ENCODE measurements at places on chromosomes 6 and 20.

- no peaks in the 10 kb centered on the region for H3K27me3 ChIP-seq
- H3K4me3 ChIP-seq: no peak overlapping the region
- no peak overlapping the region for H3K27ac ChIP-seq
- no peaks in the 10 kb centered on the region for H3K4me1 ChIP-seq
These were observed 185.2 kb downstream of the REV3L start for GRCh38 chr6:111297776-111298175.

DNA sequence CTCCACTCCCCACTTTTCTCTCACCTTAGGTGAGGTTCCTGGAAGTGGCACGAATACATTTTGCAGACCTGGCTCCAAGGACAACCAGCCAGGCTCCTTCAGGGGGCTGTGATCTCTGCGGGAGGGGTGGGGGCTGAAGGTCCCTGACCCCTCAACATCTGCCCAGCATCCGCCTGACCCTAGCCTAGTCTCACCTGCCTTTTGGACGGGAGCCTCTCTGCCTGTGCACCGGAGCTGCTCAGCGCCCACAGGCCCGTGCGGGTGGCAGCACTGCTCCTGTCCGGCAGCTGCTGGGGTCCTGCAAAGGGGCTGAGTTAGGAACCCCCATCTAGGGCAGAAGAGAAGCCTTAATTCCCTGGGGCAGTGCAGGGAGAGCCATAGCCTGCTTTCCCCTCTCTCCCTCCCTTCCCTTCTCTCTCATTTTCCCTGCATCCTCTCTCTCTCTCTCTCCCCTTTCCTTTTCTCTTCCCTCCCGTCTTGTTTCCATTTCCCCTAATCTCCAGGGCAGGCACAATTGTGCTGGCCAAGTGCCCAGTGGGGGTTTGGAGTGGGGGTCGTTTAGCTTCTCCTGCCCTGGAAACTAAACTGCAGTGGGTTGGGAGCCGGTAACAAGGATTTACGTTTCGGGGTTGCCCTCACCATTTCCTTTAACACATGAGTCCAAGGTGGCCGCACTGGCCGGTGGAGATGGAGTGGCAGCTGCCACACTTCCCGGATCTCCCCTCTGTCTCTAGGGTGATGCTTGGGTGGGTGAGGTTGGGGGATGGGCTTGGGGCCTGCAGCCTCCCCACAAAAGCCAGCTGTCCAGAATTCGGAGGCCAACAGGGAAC lies 54.1 kb downstream of the CTCFL start:
- no peaks in the 10 kb centered on the region for H3K27me3 ChIP-seq
- DNase-seq: no peak
- H3K4me1 ChIP-seq: peaks cover 44% of the 10 kb centered on the region
- no peak overlapping the region for H3K27ac ChIP-seq
- H3K4me3 ChIP-seq: no peak overlapping the region

- no peak overlapping the region for H3K4me3 ChIP-seq
- H3K36me3 ChIP-seq: no peaks in the 10 kb centered on the region
- DNase-seq: no peak
- H3K27ac ChIP-seq: no peak overlapping the region
- no peaks in the 10 kb centered on the region for H3K4me1 ChIP-seq
These were observed 7.7 kb upstream of the CAP2 start for GRCh38 chr6:17385660-17386059.

- no peak overlapping the region for H3K27ac ChIP-seq
- H3K4me3 ChIP-seq: no peak overlapping the region
- H3K4me1 ChIP-seq: no peaks in the 10 kb centered on the region
- DNase-seq: no peak
These were observed 17.8 kb upstream of the AAR2 start for GRCh38 chr20:36218380-36219064.

DNA sequence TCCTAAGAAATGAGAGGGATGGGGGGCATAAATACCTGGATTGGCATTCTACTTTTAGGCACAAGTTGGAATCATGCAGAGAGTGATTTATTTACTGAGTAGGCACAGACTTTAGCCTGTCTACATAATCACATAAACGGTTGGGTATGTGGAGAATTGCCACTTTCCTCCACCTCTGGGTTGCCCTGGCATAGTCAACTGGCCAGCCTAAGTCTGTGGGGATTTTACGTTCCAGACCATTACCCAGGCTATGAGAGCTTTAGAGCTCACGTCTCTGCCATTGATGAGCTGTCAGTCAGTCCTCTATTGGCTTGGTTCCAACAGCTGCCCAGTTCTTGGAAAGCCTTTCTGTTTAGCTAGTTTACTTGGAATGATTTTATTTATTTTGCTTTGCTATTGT lies 5.0 kb upstream of the BHLHE23 start:
- H3K27ac ChIP-seq: no peak overlapping the region
- DNase-seq: no peak
- H3K4me1 ChIP-seq: peaks cover 37% of the 10 kb centered on the region
- no peak overlapping the region for H3K4me3 ChIP-seq
- peaks cover 46% of the 10 kb centered on the region for H3K27me3 ChIP-seq

- DNase-seq: no peak
- no peaks in the 10 kb centered on the region for H3K4me1 ChIP-seq
- no peak overlapping the region for H3K27ac ChIP-seq
- H3K27me3 ChIP-seq: no peaks in the 10 kb centered on the region
- no peak overlapping the region for H3K4me3 ChIP-seq
- H3K36me3 ChIP-seq: no peaks in the 10 kb centered on the region
These were observed 444.0 kb upstream of the SLC35B3 start for GRCh38 chr6:8879334-8879733.

GRCh38 chr6:105985816-105986632 lies 100.1 kb upstream of the PRDM1 start:
- peaks cover 88% of the 10 kb centered on the region for H3K27me3 ChIP-seq
- peaks cover 18% of the 10 kb centered on the region for H3K4me1 ChIP-seq
- no peak overlapping the region for H3K27ac ChIP-seq
- DNase-seq: no peak
- no peaks in the 10 kb centered on the region for H3K36me3 ChIP-seq

- H3K4me1 ChIP-seq: peaks cover 38% of the 10 kb centered on the region
- H3K27me3 ChIP-seq: no peaks in the 10 kb centered on the region
- peak; percentile 76 for DNase-seq
These were observed 55.9 kb downstream of the ATXN1 start for GRCh38 chr6:16705081-16705993.

DNA sequence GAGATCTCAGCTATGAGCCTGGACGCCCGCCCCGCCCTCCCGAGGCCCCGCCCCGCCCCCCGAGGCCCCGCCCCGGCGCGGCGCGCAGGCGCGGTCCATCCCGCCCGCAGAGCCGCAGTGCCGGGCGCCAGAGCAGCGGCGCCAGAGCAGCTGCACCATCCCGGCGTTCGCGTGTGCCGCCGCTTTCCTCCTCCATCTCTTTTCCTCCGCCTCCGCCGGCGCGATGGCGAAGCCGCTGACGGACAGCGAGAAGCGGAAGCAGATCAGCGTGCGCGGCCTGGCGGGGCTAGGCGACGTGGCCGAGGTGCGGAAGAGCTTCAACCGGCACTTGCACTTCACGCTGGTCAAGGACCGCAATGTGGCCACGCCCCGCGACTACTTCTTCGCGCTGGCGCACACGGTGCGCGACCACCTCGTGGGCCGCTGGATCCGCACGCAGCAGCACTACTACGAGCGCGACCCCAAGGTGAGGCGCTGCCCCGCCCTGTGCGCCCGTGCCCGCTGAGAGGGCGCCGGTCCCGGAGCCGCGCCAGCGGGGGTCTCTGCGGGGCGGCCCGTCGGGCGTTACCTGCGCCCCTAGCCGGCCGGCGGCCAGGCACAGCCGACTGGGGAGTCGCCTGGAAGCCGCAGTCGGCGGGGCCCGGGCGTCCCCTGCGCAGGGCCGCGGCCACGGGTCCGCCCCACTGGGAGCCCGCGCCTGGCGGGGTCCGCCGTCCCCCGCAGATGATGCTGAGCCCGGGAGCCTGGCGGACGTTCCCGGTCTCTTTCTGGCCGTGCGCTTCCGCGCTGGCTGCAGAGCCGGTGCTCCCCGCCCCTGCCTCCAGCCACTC lies at the start of gene PYGB:
TSS of gene PYGB (plus strand) at position 130 of the 830 bp plus-strand sequence. CDS start at position 224, 94 bp downstream.
- H3K27ac ChIP-seq: no peak within 1 kb of the TSS
- DNase-seq: peak; percentile 74
- H3K4me3 ChIP-seq: peak within 1 kb of the TSS; percentile 84
- H3K36me3 ChIP-seq: peaks cover 9% of the 10 kb centered on the region
- no peaks in the 10 kb centered on the region for H3K27me3 ChIP-seq
- H3K4me1 ChIP-seq: no peaks in the 10 kb centered on the region

DNA sequence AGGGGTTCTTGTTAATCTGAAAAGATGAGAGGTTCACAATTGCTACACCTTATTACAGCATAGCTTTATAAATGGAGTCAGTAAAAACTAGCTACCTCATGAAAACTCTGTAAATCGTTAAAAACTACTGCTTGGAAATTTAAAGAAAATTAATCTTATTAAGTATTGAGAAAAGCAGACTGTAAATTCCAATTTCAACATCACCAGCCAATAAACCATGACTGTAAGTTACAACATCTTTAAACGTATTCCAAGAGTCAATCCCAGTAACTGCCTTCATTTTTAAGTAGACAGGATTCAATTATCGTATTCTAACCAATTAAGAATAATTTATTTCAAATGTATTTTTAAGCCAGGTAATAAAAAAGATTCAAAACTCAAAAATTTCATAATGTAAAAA lies 70.3 kb downstream of the ATG5 start:
- H3K27ac ChIP-seq: no peak overlapping the region
- no peak for DNase-seq
- no peaks in the 10 kb centered on the region for H3K4me1 ChIP-seq
- H3K36me3 ChIP-seq: no peaks in the 10 kb centered on the region
- no peak overlapping the region for H3K4me3 ChIP-seq

DNA sequence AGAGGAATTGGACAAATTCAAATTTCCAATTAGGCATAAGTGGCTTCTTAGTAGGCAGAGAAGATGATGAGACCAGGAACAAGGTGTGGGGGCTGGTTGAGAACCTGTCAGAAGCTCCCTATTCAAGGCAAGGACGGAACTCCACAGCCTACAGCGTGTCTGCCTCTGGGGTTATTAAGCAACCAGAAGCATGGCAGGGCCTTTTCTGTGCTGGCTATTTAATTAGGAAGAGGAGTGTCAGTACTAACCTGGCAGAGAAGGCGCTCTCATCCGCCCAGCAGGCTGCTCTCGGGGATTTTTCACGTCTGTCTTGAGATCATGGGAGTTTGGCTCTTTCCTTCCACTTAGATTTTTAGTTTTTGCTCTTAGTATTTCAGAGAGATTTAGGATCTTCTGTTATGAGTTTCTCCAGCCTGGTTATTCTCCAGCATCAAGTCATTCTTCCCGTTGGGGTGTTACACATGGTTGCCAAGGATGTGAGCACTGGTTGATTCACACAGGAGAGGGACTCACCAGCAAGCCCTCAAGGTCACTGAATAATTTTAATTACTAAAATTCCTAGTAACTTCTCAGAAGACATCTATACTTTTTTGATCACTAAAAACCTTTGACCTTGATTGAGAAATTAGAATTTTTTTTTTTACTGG lies 23.9 kb downstream of the ADTRP start:
- no peaks in the 10 kb centered on the region for H3K27me3 ChIP-seq
- H3K27ac ChIP-seq: no peak overlapping the region
- no peaks in the 10 kb centered on the region for H3K4me1 ChIP-seq
- DNase-seq: no peak
- no peak overlapping the region for H3K4me3 ChIP-seq

DNA sequence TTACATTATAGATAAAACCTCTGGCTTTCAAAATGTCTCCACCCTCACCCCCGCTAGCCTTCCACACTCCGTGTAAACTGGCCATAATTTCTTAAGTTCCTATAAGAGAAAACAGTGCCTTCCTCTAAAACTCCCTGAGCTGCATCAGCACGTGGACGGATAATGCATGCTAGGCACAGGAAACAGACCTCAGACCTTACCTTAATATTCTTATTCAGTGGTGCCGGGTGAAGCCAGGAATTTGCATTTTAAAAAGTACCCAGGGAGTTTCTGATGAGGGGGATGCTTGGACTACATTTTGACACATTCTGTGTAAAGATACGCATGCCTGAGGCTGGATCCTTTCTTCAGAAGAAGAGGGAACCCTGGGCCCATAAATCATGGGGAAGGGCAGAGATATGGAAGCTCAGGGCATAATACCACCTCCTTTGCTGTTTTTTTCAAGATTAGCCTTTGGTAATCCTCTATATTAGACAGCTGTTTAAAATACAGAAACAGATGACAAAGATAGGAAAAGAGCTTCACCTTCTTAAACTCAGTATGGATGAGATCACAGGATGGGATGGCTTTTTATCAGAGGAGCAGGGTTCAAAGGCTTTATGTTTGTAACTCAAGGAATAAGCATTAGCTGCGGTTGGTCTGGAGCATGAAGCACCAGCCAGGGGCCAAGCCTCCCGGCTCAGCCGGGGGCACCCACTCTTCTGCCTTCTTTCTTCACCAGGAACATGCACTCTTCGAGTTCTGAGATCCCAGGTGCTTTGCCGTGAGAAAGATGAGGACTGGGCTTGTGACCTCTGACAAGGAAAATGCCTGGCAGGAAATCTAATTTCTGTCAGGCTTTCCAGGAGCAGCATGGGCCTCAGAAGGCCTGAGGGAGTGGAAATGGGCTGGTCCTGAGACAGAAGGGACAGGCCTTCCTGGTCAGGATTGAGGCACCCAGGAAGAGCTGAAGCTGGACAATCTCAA lies 218.1 kb upstream of the SOX4 start:
- no peaks in the 10 kb centered on the region for H3K27me3 ChIP-seq
- H3K4me1 ChIP-seq: no peaks in the 10 kb centered on the region
- no peak overlapping the region for H3K4me3 ChIP-seq
- H3K36me3 ChIP-seq: no peaks in the 10 kb centered on the region

DNA sequence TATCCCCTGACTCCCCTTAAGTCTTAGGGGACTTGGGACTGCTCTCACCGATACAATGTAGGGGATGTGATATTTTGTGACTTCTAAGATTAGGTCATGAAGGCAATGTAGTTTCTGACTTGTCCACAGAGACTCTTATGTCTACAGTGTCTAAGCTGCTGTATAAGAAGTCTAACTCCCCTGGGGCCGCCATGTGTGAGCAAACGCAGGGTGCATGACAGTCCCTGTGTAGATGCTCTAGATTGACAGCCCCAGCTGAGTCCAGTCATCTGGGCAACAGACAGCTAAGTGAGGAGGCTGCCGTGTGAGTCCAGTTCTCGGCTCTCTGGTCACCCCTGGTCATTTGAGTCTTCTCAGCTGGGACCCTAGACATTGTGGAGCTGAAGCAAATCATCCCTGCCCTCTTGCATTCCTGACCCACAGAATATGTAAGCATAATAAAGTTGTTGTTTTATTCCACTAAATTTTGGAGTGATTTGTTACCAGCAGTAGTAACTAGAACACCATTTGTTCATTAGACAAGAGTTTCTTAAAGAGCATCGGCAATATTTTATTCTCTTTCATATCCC lies 743.3 kb upstream of the CHD6 start:
- no peaks in the 10 kb centered on the region for H3K4me1 ChIP-seq
- H3K27me3 ChIP-seq: no peaks in the 10 kb centered on the region
- no peaks in the 10 kb centered on the region for H3K36me3 ChIP-seq
- H3K27ac ChIP-seq: no peak overlapping the region
- DNase-seq: no peak

GRCh38 chr6:101730954-101731353 lies 337.4 kb downstream of the GRIK2 start:
- no peaks in the 10 kb centered on the region for H3K36me3 ChIP-seq
- DNase-seq: no peak
- H3K4me3 ChIP-seq: no peak overlapping the region
- H3K4me1 ChIP-seq: no peaks in the 10 kb centered on the region
- no peaks in the 10 kb centered on the region for H3K27me3 ChIP-seq
- H3K27ac ChIP-seq: no peak overlapping the region

All from common myeloid progenitor, CD34-positive (primary cell).